Stimulated activated CD4-positive, alpha-beta T cell treated with anti-CD3 and anti-CD28 coated beads, Interleukin-12 subunit alpha, Interleukin-12 subunit beta, amount 100 ng/mL, for 48 hours (primary cell): ENCODE measurements at places on chromosomes 2 and 18.
A peak's percentile ranks its signal among the peaks of the same experiment; 100 is the strongest.

DNA sequence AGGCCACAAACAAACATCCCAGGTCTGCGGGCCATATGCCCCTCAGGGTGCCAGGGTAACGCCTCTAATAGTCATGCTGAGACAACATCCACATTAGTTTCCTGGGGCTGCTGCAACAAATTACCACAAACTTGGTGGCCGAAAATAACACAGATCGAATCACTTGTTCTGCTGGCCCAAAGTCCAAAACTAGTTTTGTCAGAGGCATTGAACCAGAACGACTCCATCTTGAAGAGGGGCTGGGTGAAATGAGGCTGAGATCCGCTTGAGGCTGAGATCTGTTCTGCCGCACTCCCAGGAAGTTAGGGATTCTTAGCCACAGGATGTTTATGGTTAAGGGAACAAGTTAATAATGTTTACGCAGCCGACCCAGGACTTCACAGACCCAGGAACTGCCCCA is 66.7 kb downstream of the COPS8 start:
- DNase-seq: no peak

GRCh38 chr2:63840081-63840784 is 1.5 kb upstream of the UGP2 start:
- DNase-seq: no peak

DNA sequence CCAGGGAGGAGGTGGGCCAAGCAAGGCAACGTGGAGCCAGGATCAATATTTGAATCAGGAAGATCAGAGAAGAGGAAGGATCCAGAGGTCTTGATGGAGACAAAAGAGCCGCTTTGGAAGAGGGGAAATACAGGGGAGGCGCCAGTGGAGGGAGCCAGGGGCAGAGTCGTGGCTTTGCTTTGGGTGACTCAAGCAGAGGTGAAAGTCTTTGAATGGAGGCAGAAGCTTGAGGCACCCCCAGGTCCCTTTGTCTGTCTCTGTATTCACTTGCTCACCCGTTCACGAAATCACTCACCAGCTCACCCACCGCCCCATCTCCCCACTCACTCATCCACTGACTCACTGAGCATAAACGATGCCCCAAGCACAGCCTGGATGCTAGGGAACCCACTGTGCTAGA is 134.1 kb downstream of the ACOXL start:
- peak; percentile 59 for DNase-seq

DNA sequence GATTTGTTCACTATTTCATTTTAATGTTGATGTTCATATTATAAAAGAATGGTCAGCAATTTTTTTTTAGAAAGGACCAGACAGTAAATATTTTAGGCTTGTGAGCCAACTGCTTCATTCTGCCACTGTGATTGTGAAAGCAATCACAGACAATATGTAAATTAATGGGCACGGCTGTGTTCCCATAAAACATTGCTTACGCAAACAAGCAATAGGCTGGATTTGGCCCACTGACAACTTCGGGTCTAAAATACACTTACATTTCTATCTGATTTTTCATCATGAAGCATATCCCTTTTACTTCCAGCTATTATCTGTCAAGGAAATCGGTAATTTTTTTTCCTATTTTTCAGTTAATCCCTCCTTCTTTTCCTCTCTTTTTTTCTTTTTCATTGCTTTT is 182.2 kb upstream of the CDH2 start:
- no peak for DNase-seq

GRCh38 chr2:219643084-219643473 is 15.6 kb downstream of the SLC4A3 start:
- DNase-seq: no peak

DNA sequence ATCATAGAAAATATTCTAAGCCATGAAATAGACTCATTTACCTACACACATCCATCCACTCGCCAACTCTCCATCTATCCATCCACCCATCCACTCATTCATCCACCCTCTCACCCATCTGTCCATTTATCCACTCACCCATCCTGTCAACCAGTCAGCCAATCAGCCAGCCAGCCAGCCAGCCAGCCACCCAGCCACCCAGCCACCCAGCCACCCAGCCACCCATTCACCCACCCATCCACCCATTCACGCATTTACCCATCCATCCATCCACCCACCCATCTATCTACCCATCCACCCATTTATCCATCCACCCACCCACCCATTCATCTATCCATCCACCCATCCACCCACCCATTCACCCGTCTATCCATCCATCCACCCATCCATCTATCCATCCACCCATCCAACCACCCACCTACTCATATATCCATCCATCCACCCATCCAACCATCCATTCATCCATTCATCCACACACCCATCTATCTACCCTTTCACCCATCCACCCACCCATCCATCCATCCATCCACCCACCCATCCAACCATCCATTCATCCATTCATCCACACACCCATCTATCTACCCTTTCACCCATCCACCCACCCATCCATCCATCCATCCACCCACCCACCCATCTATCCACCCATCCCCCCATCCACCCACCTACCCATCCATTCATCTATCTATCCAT is 185.1 kb downstream of the LOXHD1 start:
- no peak for DNase-seq

DNA sequence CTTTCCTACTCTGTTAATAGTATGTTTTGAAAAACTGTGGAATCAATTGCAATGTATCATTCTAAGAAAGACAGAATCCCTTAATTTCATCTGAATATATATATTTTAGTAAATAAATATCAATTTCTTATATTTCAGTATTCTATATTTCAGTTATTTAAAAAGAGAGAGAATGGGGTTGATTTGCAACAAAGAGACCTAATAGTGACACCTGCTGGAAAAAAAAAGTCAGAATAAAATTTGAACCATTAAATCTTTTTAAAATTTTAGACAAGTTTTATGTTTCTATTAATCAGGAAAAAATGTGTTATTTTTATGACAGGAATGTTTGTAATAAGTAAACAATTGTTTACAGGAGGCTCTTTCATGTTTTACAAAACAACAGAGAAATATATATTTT is 20.7 kb upstream of the CCNT2 start:
- DNase-seq: no peak

DNA sequence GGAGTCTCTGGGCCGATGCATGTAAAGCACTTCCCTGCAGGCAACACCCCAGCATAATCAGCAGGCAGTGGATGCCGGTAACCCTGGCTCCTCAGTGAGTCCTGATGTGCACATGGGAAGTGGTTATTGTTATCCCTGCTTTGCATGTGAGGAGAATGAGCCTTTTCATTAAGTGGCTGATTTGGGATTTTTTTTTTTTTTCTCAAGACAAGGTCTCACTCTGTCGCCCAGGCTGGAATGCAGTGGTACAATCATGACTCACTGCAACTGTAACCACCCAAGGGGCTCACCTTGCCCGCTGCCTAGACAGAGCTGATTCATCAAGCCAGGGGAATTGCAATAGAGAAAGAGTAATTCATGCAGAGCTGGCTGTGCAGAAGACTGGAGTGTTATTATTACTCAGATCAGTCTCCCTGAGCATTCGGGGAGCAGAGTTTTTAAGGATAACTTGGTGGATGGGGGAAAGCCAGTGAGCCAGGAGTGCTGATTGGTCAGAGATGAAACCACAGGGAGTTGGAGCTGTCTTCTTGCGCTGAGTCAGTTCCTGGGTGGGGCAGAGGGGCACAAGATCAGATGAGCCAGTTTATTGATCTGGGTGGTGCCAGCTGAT is 95.4 kb downstream of the SOCS6 start:
- DNase-seq: no peak

GRCh38 chr2:100309973-100310719 is 12.2 kb downstream of the LONRF2 start:
- DNase-seq: no peak

- DNase-seq: no peak
Measured at GRCh38 chr2:232621186-232621585, 12.2 kb upstream of the EFHD1 start.

- DNase-seq: no peak
Measured at GRCh38 chr2:188399159-188399558, 107.5 kb downstream of the GULP1 start.

DNA sequence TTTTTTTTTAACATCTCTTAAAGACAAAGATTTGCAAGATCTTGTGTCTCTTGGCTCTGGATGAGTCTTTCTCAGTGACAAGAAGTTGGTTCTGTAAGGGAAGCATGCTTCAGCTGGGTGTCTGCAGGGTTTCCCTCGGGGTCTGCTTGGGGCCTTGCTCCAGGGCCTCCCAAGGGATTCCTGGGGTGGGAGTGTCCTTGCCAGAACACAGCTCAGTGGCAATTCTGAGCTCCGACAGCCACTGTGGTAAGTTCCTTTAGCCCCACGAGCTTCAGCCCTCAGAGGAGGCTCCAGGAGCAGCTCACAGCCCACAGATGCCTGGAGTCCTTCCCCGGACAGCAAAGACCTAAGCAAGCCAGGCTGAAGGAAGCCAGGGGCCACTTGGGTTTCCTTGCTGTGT is 52.4 kb downstream of the EMX1 start:
- no peak for DNase-seq

GRCh38 chr2:120044336-120044735 is 31.5 kb downstream of the EPB41L5 start:
- DNase-seq: no peak

DNA sequence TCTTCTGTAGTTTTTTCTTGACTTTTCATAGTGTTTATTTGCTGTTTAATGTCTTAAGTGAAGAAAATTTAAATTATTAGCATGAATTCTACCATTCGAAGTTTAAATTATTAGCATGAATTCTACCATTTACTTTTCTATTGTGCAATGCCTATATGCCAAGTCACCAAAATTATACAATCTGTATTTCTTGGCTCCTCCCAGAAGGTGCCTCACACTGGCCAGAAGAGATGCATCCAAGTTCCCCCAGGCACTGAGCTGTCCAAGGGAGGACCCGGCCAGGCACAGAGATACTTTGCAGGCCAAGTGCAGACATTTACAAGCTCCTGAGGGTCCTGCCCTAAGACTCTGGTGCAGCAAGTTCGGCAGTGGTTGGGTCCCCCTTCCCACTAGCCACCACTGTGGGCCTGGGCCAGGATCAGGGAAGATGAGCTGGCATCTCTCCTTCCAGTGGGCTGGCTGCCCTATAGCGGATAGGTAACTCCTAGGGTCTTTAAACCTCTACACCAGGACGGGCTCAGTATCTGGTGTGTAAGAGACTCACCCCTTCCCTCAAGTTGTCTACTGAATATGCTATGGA is 31.3 kb downstream of the TMEM247 start:
- no peak for DNase-seq

- DNase-seq: no peak
Measured at GRCh38 chr18:57352271-57352701, at the start of gene ST8SIA3. TSS of gene ST8SIA3 (plus strand) at chr18:57352557. CDS start at chr18:57352847, 290 bp downstream.

GRCh38 chr2:123364243-123364896 is 660.7 kb upstream of the CNTNAP5 start:
- no peak for DNase-seq

- no peak for DNase-seq
Measured at GRCh38 chr2:240997141-240997855, 1.1 kb upstream of the SNED1 start.

GRCh38 chr2:118632921-118633320 is 214.5 kb downstream of the EN1 start:
- no peak for DNase-seq

GRCh38 chr2:226329180-226329579 is 470.4 kb downstream of the IRS1 start:
- no peak for DNase-seq

DNA sequence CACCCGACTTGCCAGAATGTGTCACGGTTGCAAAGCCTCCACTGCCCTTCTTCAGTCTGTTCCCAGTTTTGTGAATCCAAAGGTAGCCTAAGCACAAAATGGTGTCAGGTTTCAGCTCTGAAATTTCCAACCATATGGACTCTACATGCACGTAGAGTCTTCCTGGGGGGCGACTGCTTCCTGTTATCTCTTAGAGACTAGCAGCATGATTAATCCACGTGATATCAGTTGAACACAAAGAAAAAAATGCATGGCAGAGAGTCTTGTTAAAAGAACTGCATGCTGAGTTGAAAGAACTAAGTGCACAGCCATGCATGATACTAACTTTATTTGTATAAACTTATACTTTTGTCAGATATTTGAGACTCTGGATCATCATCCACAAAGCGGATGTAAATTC is 404.4 kb downstream of the SOCS6 start:
- no peak for DNase-seq

- DNase-seq: peak; percentile 14
Measured at GRCh38 chr2:202034249-202035088, 814 bp downstream of the FZD7 start.

DNA sequence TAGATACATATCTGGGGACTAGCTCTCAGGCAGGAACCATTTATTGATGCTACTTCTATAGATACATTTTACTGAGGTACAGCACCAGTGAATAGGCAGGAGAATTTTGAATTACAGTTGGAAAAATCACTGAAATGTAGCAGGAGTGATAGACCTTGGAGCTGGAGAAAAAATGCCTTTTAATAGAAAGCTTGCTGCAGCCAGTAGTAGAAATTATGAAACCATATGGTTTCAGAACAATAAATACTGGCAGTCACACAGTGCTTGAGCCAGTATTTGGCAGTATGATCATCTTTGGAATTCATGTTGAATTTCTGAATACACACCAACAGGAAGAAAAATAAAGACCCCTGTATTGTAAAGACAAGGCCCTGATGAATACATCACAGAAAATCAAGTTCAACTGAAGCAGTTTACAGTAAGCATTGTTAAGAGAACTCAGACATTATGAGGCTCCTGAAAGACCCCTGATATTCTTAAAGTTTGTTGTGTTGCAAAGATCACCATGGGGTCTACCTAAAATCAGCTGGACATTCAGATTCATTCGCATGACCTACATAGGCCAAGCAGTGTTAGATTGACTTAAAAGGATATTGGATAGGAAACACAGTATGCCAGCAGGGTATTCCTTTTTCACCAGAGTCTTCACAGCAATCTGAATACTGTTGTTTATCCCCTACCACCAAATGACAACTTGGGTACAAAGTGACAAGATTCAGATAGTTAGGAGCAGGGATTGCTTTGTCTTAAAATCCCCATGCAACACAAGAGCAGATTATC is 139.0 kb downstream of the EHBP1 start:
- no peak for DNase-seq

DNA sequence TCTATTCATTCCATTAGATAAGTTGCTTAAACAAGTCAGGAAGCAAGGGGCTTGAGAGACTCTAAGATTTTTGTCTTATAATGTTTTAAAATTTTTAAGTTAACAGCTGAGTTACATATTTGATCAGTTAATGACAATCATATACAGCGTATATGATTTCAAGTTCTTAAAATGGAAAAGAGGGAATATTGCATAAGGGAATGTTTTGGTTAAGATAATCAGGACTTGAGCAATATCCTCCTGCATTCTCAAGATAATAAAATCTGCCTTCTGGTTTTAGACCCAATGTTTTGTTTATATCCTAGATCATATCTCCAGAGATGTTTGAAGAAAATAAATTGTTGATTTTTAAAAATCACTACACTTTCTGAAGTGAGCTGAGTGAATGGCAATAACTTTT is 13.4 kb upstream of the DYNC1I2 start:
- no peak for DNase-seq

DNA sequence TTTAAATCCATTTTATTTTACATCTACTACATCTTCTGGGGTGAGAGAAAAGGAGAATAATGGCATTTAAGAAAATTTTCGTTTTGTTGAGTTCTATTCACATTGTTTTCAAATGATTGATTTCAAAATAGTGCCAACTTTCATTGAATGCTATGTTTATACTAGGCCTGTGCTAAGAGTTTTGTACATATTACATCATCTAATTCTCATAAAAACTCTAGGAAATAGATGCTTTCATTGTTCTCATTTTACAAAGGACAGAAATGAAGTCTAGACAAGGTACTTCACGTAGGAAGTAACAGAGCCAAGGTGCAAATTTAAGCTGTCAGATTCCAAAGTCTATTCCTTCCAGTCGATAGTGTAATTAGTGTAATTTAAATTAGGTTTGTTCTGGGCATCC is 402.8 kb upstream of the UBE2E3 start:
- DNase-seq: no peak

- DNase-seq: no peak
Measured at GRCh38 chr2:40311026-40311425, 140.9 kb downstream of the SLC8A1 start.
